ENCODE measurements at places on chromosomes 1 and 21.
A peak's percentile ranks its signal among the peaks of the same experiment; 100 is the strongest.

DNA sequence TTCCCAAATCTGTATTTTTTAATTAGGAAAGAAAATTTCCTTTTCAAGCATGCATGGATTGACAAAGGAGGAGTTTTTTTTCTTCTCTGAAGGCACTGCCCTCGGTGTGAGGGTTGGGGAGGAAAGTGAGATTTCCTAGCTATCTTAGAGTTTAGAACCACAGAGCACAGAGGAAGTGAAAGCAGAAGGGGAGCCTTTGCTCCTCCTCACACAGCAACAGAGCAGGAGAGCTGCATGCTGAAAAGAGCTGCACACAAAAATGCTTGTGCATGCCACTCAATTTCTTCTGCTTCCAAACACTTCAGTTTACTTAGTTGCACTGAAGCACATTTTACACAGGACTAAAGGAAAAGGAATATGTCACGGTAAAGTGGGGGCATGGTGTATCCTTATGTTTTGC, 308.1 kb downstream of the GPATCH2 start:
- DNase-seq: peak; percentile 7

DNA sequence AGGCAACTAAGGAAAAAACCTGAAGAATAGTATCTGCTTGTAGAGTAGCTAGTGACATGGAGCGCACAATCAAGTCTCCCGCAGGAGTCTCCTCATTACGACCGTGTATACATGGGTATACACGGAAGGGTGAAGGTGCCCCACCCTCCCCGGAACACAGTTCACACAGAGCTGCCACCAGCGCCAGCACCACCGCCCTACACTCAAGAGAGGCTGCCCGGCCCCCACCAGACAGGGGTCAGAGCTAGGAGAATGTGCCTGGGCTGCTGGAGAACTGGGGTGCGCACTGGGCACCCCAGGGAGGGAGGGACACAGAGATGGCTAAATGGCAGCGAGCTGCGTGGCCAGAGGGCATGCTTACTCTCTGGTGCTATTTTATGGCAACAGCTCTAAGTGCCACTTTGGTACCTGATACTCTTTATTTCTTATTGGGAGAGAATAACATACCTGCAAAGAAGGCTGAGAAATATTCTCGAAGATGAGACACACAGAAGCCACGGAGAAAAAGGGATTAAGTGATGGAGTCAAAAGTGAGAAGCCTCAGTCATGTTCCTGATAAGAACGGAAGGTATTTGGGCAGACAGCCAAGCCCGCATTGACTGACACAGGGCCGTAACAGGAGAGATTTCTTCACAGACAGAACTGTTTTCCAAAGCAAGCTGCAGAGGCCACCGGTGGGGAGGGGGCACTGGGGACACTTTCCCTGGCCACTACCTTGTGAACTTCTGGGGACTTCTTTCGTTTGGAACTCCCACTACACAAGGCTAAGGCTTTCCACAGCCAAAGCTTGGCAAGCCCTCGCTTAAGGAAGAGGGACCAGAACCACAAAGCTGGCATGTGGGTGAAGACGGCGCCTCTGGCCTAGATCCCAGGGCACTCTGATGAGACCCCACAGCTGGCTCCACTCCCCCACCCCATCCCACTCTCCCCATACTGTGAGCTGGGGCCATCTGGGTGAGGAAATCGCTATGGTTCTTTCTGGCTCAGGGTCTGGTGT, 108.0 kb downstream of the PGBD5 start:
- no peak for DNase-seq

DNA sequence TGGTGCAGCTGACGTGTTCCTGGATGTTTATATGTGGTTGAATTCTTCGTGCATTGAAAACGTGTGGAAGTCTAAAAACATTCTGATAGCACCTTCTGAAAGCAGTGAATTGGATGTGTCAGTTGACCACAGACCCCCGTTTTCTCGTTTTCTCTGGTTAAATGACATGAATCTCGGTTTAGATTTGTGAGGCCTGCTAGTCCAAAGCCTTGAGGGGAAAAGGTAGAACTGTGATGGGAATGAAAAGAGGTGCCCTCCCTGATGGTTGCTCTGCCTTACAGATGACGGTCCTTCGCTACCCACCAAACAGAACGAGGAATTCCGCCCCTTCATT, 8.9 kb downstream of the RER1 start:
- no peak for DNase-seq

GRCh38 chr1:195941314-195941713, 666.9 kb downstream of the KCNT2 start:
- no peak for DNase-seq

- DNase-seq: peak; percentile 79
Measured at GRCh38 chr1:155324717-155325602, 4.3 kb downstream of the RUSC1 start.

GRCh38 chr21:26394341-26394740, 178.7 kb downstream of the CYYR1 start:
- DNase-seq: no peak

GRCh38 chr1:7422561-7422960, 348.5 kb upstream of the VAMP3 start:
- no peak for DNase-seq

GRCh38 chr1:67097305-67097704, 37.5 kb downstream of the C1orf141 start:
- no peak for DNase-seq

GRCh38 chr1:201917362-201918033, 28.8 kb downstream of the SHISA4 start:
- peak; percentile 85 for DNase-seq

DNA sequence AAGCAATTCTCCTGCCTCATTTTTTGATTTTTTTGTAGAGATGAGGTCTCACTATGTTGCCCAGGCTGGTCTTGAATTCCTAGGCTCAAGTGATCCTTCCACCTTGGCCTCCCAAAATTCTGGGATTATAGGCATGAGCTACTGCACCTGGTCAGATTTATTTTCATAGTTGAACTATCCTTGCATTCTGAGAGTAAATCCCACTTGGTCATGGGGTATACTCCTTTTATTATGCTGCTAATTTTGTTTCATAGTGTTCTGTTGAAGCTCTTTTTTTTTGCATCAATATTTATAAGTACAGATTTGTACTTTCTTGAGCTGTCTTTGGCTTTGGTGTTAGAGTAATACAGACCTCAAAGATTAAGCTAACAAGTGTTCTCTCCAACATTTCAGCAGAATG, 12.8 kb upstream of the CCSAP start:
- no peak for DNase-seq

- DNase-seq: peak; percentile 31
Measured at GRCh38 chr1:27343639-27344025, 1.8 kb downstream of the SYTL1 start.

- DNase-seq: peak; percentile 74
Measured at GRCh38 chr1:183279835-183280234, 93.8 kb downstream of the LAMC2 start.

GRCh38 chr1:101723415-101723814, 273.3 kb downstream of the OLFM3 start:
- DNase-seq: no peak

DNA sequence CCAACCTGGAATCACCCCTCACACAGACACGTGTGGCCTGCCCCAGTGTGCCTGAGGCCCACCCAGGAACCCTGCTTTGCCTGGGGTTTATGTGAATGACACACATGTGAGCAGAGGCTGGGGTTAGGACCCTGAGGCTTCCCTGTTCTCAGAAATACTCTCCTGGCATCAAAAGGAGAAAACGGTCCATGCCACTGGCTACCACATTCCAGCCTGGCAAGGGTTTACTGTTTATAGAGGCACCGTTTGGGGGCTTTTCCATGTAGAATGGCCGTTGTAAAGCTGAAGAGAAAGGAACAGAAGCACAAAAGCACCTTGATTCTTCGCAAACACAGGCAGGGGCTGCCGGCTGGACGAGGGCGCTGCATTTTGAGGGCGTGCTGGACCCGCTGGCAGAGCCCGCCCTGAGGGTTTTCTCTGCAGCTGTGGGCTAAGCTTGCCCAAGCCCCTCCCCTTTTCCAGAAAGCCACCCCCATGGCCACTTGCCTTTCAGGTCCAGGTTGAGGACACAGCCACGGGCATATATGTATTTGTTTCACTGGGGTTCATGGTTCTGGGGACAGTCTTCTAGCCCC, 13.0 kb downstream of the TFF3 start:
- DNase-seq: no peak

Data from foreskin fibroblast (primary cell).